ENCODE measurements at places on chromosomes 3 and 15.

GRCh38 chr3:189322339-189322738 lies 150.6 kb downstream of the TPRG1 start:
- DNase-seq = no peak

GRCh38 chr3:138081371-138082084 lies 33.9 kb downstream of the DZIP1L start:
- DNase-seq = no peak

- no peak for DNase-seq
Measured at GRCh38 chr3:122469659-122470058, 45.1 kb downstream of the KPNA1 start.

DNA sequence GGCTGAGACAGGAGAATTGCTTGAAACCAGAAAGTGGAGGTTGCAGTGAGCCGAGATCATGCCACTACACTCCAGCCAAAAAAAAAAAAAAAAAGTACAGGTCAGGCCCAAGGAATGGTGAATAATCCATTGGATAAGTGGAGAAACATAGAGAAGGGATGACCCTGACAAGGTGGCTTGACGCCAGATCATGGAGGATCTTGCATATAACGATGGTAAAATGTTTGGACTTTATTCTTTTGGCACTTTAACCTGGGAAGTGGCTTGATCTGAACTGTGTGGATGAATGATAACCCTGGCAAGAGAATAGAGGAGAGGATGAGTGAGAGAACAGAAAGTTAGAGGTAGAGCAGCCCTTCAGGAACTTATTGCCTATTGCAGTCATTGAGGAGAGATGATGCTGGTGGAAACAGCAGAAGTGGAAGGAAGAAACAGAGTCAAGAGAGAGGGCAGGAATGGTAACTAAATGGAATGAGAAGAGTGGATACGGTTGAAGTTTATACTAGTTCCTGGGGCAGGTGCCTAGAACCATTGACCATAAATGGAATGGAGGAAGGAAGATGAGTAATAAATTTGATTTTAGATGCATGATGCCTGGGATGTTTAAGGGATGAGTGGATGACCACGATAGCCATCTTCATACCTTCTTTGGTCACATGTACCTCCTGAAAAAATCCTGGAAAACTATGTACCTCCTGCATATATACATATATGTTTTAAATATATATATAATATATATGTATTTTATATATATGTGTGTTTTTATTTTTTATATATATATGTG lies 57.8 kb downstream of the BLM start:
- no peak for DNase-seq
